Right atrium auricular region (tissue), 2 donors: ENCODE measurements at places on chromosomes 7 and 10.

- H3K4me3 ChIP-seq: no peak overlapping the region
- no peaks in the 10 kb centered on the region for H3K4me1 ChIP-seq
Observed at GRCh38 chr7:41002741-41003610, 699.9 kb downstream of the INHBA start.

DNA sequence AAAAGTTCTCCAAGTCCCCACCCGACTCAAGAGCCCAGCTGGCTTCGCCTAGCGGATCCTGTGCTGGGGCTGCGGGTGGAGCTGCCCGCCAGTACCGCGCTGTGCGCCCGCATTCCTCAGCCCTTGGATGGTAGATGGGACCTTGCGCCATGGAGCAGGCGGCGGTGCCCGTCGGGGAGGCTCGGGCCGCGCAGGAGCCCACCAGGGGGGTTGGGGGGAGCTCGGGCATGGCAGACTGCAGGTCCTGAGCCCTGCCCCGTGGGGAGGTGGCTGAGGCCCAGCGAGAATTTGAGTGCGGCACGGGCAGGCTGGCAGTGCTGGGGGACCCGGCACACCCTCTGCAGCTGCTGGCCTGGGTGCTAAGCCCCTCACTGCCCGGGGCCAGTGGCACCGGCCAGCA, 57.0 kb downstream of the TBC1D12 start:
- H3K36me3 ChIP-seq: no peaks in the 10 kb centered on the region
- DNase-seq: no peak
- no peak overlapping the region for H3K4me3 ChIP-seq

- no peak overlapping the region for H3K4me3 ChIP-seq
- no peak for DNase-seq
- H3K27me3 ChIP-seq: no peaks in the 10 kb centered on the region
- H3K36me3 ChIP-seq: peaks cover 16% of the 10 kb centered on the region
- H3K4me1 ChIP-seq: peaks cover 7% of the 10 kb centered on the region
- H3K27ac ChIP-seq: no peak overlapping the region
Observed at GRCh38 chr10:103598654-103599115, 105.2 kb downstream of the NEURL1 start.

GRCh38 chr10:116722736-116723427, 19.5 kb downstream of the HSPA12A start:
- DNase-seq: no peak
- no peaks in the 10 kb centered on the region for H3K27me3 ChIP-seq
- H3K4me1 ChIP-seq: peaks cover 7% of the 10 kb centered on the region
- no peaks in the 10 kb centered on the region for H3K36me3 ChIP-seq

DNA sequence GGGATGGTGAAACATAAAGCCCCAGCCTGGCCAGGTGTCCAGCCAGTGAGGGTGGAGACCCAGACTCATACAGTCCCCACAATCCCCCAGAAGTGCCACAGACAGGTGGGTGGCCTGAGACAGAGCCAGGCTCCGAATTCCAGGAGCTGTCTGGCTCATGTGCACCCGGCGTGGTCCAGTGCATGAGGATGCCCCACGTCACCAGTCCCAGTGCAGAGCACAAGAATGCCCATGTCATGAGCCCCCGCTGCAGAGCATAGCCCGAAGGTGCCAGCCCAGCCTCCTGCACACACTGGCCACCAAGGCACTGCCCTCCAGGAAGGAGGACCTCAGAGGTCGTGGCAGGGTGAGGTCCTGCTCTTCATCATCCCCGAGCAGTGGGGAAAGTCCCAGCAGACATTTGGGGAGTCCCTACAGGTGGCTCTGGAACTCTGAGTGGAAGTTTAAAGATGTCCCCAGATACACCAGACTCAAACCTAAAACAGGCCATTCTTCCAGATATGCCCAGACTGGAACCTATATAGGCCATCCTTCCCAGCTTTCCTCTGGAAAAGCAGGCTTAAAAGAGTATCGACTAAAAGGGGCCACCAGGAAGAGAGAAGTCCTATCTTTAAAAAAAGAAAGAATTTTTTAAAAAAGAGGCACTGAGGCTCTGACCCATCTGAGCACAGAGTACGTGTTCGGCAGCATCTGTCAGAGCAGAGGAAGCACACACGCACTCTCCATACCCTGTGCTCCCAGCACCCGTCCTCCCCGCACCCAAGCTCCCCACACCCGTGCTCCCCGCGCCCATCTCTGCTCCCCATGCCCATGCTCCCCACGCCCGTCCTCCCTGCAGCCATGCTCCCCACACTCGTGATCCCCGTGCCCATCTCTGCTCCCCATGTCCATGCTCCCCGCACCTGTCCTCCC, 11.5 kb downstream of the DIP2C start:
- H3K4me3 ChIP-seq: no peak overlapping the region
- no peak for DNase-seq
- H3K4me1 ChIP-seq: no peaks in the 10 kb centered on the region

GRCh38 chr10:15188603-15189002, 20.1 kb upstream of the NMT2 start:
- H3K27ac ChIP-seq: no peak overlapping the region
- H3K4me3 ChIP-seq: no peak overlapping the region
- no peak for DNase-seq
- no peaks in the 10 kb centered on the region for H3K4me1 ChIP-seq

DNA sequence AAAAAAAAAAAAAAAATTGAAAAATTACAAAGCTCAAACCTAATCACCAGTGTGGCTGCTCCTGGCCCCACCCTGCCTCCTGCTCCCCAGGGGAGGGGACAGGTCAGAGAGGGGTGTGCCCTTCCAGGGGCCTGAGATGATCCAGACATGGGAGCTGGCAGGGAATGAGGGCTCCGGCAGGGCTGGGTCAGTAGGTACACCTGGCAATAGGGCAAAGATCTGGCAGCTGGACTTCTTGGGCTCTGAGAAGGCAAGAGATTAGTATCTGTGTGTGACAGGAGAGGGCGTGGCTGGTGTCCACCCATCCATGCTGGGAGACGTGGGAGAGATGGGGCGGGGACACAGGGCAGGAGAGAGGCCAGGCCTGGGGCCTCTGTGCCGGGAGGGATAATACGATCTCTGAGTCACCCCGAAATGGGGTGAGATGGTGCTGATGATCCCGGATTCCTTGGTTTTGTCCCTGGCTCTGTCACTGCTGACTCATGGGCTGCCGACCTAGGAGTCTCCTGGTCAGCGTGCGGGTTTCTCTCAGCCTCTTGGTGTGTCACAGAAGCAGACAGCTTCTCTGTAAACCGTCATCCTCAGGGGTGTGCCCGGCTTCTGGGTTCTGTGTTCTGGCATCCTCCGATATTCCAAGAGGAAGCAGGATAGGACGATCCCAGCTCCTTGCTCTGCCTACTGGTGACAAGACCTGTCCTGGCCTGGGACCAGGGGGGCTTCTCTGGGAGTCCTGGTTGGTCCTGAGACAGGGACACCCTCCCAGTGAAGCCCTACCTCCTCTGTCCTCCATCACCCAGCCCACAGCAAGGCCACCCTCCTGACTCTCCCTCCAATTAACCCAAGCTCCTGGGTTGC, 8.2 kb upstream of the CLDN4 start:
- no peaks in the 10 kb centered on the region for H3K4me1 ChIP-seq
- DNase-seq: no peak
- no peaks in the 10 kb centered on the region for H3K27me3 ChIP-seq
- H3K27ac ChIP-seq: no peak overlapping the region
- H3K36me3 ChIP-seq: no peaks in the 10 kb centered on the region

GRCh38 chr10:95793401-95794045, 37.6 kb downstream of the ENTPD1 start:
- H3K27ac ChIP-seq: peak overlapping the region; percentile 59
- no peak overlapping the region for H3K4me3 ChIP-seq
- no peaks in the 10 kb centered on the region for H3K36me3 ChIP-seq
- H3K27me3 ChIP-seq: no peaks in the 10 kb centered on the region

- no peaks in the 10 kb centered on the region for H3K4me1 ChIP-seq
- no peak overlapping the region for H3K27ac ChIP-seq
- no peaks in the 10 kb centered on the region for H3K36me3 ChIP-seq
- no peak overlapping the region for H3K4me3 ChIP-seq
Observed at GRCh38 chr7:114916261-114916892, 5.5 kb upstream of the MDFIC start.

- H3K27me3 ChIP-seq: no peaks in the 10 kb centered on the region
- H3K27ac ChIP-seq: no peak overlapping the region
- H3K4me3 ChIP-seq: no peak overlapping the region
- DNase-seq: no peak
- no peaks in the 10 kb centered on the region for H3K4me1 ChIP-seq
Observed at GRCh38 chr10:48527756-48528155, 77.1 kb downstream of the ARHGAP22 start.

GRCh38 chr10:22133749-22134624, 83.8 kb downstream of the EBLN1 start:
- no peaks in the 10 kb centered on the region for H3K27me3 ChIP-seq
- no peak for DNase-seq
- H3K4me1 ChIP-seq: peaks cover 11% of the 10 kb centered on the region
- no peak overlapping the region for H3K4me3 ChIP-seq

- H3K27me3 ChIP-seq: no peaks in the 10 kb centered on the region
- H3K4me3 ChIP-seq: no peak overlapping the region
- no peak for DNase-seq
- H3K27ac ChIP-seq: no peak overlapping the region
- H3K36me3 ChIP-seq: no peaks in the 10 kb centered on the region
Observed at GRCh38 chr7:149808311-149808710, 29.9 kb upstream of the ZNF862 start.

GRCh38 chr7:73834626-73835191, 3.9 kb downstream of the CLDN4 start:
- H3K27me3 ChIP-seq: no peaks in the 10 kb centered on the region
- no peak for DNase-seq
- no peak overlapping the region for H3K27ac ChIP-seq
- H3K4me3 ChIP-seq: no peak overlapping the region
- no peaks in the 10 kb centered on the region for H3K36me3 ChIP-seq

GRCh38 chr7:8149222-8149621, 112.7 kb downstream of the ICA1 start:
- no peak for DNase-seq
- H3K36me3 ChIP-seq: no peaks in the 10 kb centered on the region
- no peaks in the 10 kb centered on the region for H3K27me3 ChIP-seq
- no peak overlapping the region for H3K27ac ChIP-seq
- H3K4me3 ChIP-seq: no peak overlapping the region

- no peaks in the 10 kb centered on the region for H3K27me3 ChIP-seq
- H3K4me1 ChIP-seq: no peaks in the 10 kb centered on the region
- H3K27ac ChIP-seq: no peak overlapping the region
- H3K4me3 ChIP-seq: no peak overlapping the region
- H3K36me3 ChIP-seq: no peaks in the 10 kb centered on the region
Observed at GRCh38 chr7:17598846-17599245, 300.4 kb downstream of the AHR start.

GRCh38 chr10:49571388-49571787, 32.5 kb upstream of the ERCC6 start:
- H3K27ac ChIP-seq: no peak overlapping the region
- no peak for DNase-seq
- H3K27me3 ChIP-seq: no peaks in the 10 kb centered on the region
- no peaks in the 10 kb centered on the region for H3K4me1 ChIP-seq
- H3K4me3 ChIP-seq: no peak overlapping the region

- H3K4me3 ChIP-seq: no peak overlapping the region
- no peaks in the 10 kb centered on the region for H3K36me3 ChIP-seq
- no peaks in the 10 kb centered on the region for H3K4me1 ChIP-seq
Observed at GRCh38 chr10:6023661-6024333, 38.4 kb downstream of the IL2RA start.
